GM12892 (cell line): ENCODE measurements at places on chromosomes 1 and 21.

DNA sequence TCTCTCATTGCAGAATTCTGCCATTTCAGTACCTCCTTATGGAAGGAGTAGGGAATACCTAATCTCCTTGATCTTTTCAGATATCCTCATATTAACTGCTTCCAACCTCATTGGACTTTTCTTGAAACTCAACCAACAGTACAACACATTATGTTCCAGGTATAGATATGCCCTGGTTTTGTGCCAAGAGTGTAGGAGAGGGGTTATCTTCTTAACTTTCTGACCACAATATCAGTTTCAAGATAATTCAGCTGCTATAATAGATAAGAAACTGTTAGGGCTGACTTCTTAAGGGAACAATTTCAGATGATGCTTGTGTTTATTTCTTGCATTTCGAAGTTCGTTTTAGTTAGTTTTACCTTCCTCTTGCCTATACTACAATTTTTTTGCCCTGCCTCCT lies 2.1 kb upstream of the LPGAT1 start:
- no peak for DNase-seq

DNA sequence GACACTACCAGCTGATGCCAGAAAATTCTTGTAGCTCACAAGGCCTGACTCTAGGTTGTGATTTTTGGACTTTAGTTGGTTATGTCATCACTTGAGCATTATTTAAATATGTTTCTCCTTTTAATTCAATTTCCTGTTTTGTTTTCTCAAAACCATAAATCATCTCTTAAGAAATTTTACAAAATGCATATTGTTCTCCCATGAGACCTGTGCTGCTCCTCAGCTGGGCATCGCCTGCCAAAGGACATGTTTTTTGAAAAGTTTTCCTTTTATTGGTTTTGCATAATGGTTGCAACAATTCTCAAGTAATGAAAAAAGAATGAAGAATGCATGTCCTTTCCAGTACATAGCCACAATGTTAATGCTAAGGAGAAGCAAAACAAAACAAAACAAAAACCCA lies 204.7 kb upstream of the LYPLAL1 start:
- no peak for DNase-seq

GRCh38 chr1:184150776-184151531 lies 99.4 kb downstream of the TSEN15 start:
- no peak for DNase-seq

DNA sequence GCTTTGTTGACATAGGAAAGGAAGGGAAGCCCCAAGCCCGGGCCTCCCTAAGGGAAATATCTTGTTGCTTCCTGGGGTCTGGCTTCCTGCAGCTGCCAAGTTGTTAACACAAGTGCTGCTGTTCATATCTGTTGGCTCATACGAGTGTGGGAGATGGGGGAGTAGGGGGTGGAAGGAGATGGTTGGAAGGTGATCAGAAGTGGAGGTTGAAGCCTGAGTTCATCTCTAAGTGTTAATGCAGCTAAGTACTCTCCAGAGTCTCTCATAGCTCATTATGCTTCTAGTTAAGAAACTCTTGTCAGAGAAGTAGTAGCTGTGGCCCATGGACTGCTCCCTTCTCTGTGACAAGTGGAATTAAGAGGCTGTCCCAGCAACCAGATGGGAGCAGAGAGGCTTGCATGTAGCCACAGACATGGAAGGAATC lies 319.2 kb upstream of the SPAG17 start:
- DNase-seq, result no peak
